ELR (cell line): ENCODE measurements at places on chromosomes 16 and 17.
A peak's percentile ranks its signal among the peaks of the same experiment; 100 is the strongest.

DNA sequence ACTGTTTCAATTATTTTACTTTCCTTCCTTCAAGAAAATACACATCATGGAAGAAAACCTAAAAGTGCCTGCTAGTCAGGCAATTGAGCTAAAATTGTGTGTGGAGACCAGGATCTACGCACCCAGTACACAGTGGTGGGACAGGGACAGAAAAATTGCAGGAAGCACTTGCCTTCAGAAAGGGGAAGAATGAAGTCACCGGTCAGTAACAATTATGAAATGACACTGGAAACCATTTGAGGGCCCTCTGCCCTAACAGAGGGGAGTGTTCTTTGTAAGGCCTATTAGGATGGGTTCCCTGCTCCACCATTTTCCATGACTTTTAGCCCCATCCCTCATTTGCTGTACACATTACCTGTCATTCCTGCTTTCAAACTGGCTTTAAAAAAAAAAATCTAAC is 4.5 kb upstream of the PHAF1 start:
- no peak for DNase-seq

DNA sequence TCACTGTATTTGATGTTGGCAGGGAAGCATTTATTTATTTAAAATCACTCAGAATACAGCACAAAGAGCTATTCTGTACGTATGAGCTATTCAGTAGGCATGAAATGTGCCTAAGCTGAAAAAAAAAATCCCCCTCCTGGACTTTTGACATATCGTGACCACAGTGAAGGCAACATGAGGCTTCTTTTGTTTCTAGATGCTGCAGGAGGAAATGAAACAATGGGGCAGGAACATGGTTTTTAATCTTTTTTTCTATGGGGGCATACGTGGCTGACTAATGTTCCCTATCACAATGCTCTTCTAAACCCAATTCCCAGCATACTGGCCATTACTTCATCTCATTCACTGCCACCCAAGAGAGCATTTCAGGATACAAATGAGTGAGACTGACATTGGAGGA is 191.0 kb upstream of the PMFBP1 start:
- no peak for DNase-seq

GRCh38 chr16:2841606-2842339 is 11.7 kb downstream of the ZG16B start:
- no peak for DNase-seq

DNA sequence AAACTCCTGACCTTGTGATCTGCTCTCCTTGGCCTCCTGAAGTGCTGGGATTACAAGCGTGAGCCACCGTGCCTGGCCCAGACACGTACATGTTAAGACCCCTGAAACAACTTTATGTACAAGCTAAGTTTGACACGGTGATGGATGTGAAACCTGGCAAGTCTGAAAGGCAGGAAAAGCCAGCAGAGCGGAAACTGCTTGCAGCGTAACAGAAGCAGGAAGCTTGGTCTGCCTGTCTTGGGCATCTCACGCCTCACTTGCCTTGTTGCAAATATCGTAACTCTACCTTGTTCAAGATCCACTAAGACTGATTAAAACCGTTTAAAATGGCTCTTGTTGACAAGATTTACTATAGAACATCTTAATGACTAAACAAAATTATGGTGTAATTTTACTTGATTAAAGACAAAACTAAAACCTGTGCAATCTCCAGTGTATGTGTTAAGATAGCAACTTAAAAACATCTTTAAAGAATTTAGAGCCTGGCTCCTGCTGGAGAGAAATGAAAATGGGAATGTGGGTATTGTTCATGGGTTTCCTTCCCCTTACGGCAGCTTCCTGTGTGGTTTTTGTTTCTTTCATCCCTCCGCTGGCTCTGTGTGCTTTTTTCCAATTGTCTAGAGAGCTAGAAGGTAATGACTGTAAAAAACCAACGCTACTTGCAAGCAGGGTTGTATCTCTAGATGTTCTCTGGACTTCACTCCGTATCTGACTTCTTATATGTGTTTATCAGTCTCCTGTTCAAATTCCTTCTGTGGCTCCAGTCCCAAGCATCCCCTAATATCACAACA is 477.6 kb downstream of the XYLT1 start:
- no peak for DNase-seq

DNA sequence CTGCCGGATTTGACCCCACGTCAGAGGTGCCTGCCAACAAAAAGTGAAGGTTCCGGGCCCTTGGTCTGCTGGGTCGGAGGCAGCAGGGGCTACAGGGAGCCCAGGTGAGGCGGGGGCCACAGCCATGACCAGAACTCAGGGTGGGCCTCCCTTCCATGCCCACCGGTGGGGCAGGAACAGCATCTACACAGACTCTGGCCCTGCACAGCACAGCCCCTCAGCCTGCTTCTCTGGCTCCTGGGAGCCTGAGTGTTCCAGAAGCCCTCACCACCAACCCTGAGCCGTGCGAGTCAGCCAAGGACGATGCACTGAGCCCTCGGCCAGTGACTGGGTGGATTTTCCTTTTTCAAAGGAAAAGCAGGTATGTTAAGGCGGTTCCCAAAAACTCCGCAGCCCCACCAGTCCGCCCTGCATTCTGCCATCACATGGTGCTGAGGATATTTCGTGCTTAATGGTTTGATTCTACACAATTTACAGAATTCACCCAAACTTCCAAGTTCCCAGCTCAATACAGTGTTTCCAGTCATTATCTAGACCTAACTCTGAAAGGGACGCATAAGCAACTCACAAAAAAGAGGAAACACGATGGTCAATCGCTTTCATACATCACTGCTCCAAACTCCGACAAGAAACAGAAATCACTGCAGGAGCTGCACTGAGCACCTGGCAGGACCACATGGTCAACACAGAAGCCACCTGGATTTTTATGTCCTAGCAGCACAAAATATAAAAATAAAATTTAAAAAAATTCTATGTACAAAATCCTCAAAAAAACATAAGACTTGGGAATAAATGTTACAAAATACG is 19.4 kb upstream of the C16orf95 start:
- no peak for DNase-seq

- no peak for DNase-seq
Measured at GRCh38 chr17:18361837-18362697, 1.3 kb downstream of the SHMT1 start.

- DNase-seq, result no peak
Measured at GRCh38 chr17:8503807-8504206, 68.1 kb downstream of the NDEL1 start.

GRCh38 chr16:56032072-56032471 is 156.9 kb upstream of the CES5A start:
- no peak for DNase-seq

GRCh38 chr16:66263973-66264310 is 102.5 kb upstream of the CDH5 start:
- DNase-seq, result no peak

DNA sequence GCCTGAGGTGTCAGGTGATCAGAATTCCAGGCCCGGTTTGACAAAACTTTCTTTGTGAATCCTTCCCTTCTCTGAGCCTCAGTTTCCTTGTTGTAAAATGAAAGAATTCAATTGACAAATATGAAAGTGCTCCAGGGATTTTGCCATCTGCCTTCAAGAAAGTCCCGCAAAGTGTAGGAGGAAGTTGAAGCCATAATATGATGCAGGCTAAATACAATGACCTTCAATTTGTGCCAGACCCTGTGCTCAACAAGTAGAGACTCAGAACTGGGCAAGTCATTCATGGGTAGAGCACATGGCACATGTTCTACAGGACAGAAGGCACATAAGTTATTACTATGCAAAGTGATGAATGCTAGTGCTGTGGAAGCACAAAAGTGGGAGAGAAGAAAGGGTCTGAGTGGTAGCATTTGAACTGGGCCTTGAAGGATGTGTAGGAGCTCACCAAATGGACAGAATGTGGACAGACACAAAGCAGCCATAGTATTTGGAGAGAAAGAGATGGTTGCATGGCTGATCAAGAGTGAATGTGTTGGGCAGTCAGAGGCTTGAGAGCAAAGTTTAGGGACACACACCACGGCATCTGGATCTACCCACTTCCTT is 2.4 kb upstream of the SCIMP start:
- DNase-seq, result no peak

DNA sequence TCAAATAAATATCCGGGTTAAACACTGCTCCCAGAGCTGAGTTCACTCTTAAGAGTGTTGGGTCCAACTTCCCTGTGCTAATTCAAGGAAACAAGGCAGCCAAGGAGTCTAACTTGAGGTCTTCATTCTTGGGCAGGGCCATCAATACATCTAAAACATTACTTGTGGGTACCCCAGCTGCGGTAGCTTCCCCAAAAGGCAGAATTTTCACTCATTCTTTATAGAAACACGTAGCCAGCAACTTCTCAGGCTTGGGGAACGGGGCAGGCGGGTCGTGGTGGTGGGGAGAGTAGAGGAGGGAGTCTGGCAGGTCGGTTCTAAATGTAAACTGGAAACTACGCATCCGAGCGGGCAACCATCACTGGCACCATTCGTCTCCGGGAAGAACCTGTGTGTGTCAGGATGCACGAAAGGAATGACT is 666 bp upstream of the METTL9 start:
- DNase-seq, result no peak

DNA sequence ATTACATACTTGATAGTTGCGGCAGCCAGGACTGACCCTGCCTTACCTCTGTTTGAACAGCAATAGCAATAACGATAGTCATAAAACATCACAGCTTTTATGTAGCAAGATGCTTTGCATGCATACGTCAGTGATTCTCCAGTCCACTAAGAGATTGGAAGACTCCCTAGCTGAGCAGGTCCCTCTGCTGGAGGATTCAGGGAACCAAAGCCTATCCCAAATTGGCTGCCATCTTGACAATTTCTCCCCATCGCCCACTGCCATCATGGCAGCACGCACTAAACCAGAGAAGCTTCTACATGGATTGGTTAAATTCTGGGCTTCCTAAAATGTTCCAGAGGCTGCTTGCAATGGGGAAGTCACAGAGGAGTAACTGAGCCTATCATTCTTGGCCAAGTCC is 360.6 kb upstream of the XYLT1 start:
- DNase-seq, result no peak

DNA sequence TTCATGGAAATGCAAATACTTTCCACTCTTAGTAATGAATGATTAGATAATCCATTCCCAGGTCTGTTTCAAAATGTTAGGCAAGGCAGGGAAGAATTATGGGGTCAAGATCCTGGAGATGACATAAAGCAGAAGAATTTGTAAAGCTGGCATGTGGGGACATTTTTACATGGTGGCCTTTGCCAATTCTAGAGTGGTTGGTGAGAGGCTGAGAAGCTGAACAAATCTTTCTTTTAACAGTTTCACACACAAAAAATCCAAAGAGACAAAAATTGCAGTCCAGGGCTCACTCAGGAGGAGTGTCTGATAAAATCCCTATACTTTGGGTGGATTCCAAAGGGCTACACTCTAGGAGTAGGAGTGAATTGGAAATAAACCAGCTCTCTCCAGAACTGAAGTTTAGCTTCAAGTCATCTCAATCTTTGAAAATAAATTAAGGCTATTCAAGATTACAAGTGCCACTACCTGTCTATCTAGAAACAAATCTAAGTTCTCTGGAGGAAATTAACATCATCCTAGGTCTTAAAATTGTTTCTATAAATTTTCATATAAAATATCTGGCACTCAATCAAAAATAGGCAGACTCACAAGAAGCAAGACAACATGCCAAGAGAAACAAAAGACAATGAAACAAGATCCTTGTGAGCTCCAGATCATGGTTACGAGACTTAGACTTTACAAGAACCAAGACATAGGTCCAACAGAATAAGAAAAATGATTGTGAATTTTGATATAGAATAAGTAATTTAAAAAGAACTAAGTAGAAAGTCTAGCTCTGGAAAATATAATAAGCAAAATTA is 113.0 kb upstream of the AXIN2 start:
- DNase-seq, result no peak

GRCh38 chr16:88774544-88775393 is 10.3 kb downstream of the PIEZO1 start:
- DNase-seq, result no peak

- DNase-seq, result peak; percentile 51
Measured at GRCh38 chr17:79272666-79273219, 198.1 kb downstream of the ENGASE start.

- DNase-seq, result no peak
Measured at GRCh38 chr17:76830987-76831715, 37.1 kb upstream of the MGAT5B start.

GRCh38 chr16:90018297-90018651 is 982 bp downstream of the DBNDD1 start:
- no peak for DNase-seq

GRCh38 chr17:42459256-42459800 is 650 bp downstream of the ATP6V0A1 start:
- DNase-seq, result peak; percentile 75

DNA sequence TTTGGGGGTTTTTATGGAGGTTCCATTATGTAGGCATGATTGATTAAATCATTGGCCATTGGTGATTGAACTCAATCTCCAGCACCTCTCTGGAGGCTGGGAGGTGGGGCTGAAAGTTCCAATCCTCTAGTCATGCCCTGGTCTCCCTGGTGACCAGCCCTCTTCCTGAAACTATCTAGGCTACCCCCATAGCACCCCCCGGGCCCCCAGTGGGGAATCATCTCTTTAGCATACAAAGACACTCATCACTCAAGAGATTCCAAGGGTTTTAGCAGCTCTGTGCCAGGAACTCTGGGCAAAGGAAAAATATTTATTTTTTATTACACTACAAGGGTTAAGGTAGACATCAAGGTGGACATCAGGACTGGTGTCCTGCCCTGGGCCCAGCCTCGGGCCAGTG is 10.6 kb downstream of the SLC46A1 start:
- DNase-seq, result no peak

DNA sequence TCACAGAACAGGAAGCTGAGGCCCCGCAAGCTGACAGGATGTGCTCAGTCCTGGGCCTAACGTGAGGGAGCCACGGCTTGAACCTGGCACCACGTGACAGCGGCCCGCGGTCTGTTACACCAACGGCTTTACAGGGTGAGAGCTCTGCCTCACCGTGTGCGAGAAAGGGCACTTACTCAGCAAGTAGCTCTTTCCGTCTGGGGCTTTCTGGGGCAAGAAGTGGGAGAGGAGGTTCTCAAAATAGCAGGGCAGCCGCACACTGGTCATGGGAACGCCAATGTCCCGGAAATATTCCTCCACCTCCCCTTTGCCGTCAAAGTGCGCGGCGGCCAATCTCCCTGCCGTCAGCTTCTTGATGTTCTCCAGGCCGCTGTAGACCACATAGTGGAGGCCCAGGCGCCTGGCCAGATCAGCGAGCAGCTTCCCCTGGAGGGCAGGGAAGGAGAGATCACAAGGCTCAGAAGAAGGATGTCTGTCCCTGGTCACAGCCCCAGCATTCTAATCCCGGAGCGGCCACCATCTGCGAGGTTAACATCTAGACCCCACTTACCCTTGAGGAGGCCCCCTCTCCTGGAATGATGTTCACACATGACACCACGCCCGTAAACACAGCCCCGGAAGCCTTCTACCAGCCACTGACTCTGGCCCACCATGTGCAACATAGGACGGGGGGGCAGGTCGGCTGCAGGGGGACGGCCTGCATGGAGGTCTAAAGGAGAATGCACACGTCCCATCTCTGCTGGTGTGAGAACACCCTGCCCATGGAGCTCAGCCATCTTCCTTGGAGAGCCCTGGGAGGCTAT is 8.2 kb downstream of the NMRAL1 start:
- DNase-seq, result no peak

GRCh38 chr16:88005181-88005581 is 53.9 kb downstream of the BANP start:
- peak; percentile 10 for DNase-seq
